ENCODE measurements at places on chromosomes 1 and 21.

DNA sequence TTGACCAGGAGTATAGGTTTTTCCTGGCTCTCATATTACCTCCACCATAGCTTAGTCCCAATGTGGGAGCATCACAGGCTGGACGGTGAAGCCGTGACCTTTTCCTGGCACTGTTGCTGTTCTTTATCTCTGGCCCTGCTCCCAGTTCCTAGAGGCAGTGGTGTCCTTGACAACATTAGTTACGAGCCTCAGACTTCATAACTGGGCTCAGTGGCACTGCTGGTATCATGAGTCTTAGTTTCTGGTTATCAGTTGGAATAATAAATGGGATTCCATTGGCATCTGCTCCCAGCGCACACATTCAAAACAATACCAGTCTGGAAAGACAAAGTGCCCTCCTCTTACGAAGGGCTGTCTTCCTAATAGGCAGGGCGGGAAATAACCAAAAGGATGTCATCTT lies 8.0 kb downstream of the RNPEP start:
- no peak for DNase-seq

- no peak for DNase-seq
Observed at GRCh38 chr1:177969109-177969508, 749 bp downstream of the SEC16B start.

- DNase-seq = peak; percentile 30
Observed at GRCh38 chr1:231385416-231385748, 36.7 kb downstream of the EGLN1 start.

- DNase-seq = no peak
Observed at GRCh38 chr1:94790246-94790645, 29.9 kb upstream of the SLC44A3 start.

DNA sequence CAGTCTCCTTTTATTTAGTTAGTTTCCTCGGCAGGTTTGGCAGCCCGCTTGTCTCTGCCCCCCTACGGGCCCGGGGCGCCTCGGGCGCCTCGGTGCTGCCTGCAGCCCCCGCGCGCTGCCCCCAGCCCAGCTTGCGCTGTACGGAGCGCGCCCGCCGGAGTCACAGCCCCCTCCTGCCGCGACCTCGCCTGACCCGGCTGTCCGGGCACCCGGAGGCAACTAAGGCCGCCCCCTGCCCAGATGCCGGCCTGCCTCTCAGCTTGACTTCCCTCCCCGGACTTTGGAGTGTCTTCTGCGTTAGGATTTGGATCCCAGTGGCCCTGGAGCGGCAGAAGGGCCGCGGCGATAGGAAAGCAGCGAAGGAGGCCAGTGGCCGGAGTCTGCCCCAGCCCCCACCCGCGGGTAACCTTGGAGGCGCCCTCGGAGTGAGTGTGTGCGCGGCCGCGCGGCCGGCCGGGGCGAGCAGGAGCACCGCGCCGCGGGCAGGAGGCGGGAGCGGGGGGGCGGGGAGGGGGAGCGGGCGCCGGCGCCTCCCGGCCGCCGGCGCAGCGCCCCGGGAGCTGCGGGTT lies 7.6 kb downstream of the CDKN2C start:
- peak; percentile 59 for DNase-seq

GRCh38 chr21:34333121-34333739 lies 30.6 kb upstream of the KCNE2 start:
- no peak for DNase-seq

GRCh38 chr21:44711327-44712202 lies at the start of gene TSPEAR:
TSPEAR (minus strand) TSS chr21:44711572; CDS start chr21:44711514, 58 bp downstream.
- no peak for DNase-seq

DNA sequence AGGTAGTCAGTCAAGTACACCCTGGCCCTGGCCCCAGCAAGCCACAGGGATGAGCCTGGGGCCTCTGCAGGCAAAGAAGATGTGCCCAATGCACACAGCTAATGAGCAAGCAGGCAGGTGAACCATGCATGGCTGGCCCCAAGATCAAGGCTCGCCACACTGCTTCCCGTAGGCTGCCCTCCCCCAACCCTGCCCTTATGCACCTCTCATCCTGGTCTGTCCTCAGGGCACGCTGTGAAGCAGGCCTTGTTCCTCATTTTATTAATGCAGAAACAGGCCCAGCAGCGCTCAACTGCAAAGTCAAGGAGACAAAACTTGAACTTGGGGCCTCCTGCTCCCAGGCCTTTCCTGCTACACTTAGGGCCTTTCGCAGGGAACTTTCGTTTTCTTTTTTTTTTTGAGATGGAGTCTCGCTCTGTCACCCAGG lies 35.6 kb upstream of the ID3 start:
- DNase-seq = no peak

- DNase-seq = no peak
Observed at GRCh38 chr1:216937491-216937890, 214.3 kb upstream of the ESRRG start.

- peak; percentile 26 for DNase-seq
Observed at GRCh38 chr1:151222130-151222529, 23.8 kb downstream of the PIP5K1A start.

- DNase-seq = no peak
Observed at GRCh38 chr1:66873111-66873510, 51.5 kb downstream of the DNAI4 start.

DNA sequence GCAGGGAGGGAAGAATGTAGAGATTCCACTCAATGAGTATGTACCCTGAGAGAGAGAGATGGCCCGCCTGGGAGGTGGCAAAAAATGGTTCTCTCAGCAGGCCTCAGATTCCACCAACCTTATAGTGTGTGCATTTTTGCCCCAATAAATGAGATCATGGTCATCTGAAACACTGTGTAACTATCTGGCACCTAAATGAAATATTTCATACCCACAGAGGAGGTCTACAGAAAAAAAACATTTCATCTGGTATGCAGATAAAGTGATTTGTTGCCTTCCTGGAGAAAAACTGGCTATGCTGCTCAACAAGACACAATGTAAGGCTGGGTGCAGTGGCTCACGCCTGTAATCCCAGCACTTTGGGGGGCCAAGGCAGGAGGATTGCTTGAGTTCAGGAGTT lies 4.9 kb downstream of the TMCO2 start:
- peak; percentile 28 for DNase-seq

DNA sequence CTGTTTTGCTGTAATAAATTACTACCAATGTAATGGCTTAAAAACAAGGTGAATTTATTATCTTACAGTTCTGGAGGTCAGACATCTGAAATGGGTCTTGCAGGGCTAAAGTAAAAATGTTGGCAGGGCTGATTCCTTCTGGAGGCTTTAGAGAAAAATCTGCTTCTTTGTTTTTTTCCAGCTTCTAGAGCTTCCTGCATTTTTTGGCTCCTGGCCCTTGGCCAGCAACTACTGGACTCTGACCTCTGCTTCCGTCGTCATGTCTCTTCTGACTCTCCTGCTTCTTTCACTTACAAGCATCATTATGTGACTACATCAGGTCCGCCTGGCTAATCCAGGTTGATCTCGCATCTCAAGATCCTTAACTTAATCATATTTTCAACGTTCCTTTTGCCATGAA lies 350.9 kb downstream of the S1PR1 start:
- peak; percentile 14 for DNase-seq

DNA sequence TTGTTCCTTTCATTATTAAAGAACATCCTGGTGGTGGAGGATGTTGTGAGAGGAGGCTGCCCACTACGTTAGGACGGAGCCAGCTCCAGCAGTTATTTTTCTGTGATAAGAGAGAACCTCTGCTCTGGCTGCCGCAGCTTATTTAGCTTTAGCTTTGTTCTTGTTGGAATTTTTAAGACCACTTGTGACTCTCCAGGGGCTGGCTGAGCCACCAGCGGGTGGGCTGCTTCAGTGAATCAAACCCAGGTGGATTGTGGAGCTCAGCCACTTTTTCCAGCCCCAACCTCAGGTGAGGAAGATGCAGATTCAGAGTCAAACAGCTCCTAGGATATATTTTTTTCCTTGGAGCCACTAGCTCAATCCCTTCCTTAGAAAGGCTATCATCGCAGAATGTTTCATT lies 83.1 kb upstream of the CTTNBP2NL start:
- DNase-seq = no peak

- no peak for DNase-seq
Observed at GRCh38 chr1:181777812-181778211, 283.7 kb downstream of the ZNF648 start.

GRCh38 chr1:192713921-192714320 lies 78.0 kb downstream of the RGS13 start:
- DNase-seq = no peak

DNA sequence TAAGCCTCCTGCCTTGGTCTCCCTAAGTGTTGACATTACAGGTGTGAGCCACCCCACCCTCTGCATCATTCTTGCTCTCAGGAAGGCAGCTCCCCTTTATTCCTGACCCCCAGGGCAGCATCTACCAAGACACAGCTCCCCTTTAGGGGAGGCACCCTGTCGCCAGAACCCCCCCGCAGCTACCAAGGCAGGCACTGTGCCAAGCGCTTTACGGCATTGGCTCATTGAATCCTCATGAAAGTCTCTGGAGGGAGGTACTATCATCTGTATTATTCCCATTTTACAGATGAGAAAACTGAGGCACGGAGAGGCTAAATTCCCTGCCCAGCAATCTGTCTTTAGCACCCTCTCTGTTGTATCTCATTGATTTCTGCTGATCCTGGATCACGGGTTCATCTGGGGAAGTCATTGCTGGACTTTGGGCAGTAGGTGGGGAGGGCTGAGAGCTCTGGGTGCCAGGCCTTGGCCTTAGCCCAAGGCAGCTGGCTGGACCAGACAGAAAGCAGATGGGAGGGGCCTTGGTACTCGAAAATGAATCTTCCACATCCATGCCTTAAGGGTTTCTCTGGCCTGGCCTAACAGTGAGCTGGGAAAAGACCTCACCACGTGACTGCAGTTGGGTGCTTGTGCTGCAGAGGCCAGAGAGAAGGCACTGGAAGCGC lies 5.9 kb downstream of the PLOD1 start:
- no peak for DNase-seq

GRCh38 chr1:207499573-207499972 lies 3.6 kb downstream of the CR1 start:
- peak; percentile 8 for DNase-seq

- DNase-seq = no peak
Observed at GRCh38 chr1:149929856-149930255, 2.3 kb upstream of the SF3B4 start.

- peak; percentile 22 for DNase-seq
Observed at GRCh38 chr1:185373813-185374529, 56.9 kb upstream of the IVNS1ABP start.

DNA sequence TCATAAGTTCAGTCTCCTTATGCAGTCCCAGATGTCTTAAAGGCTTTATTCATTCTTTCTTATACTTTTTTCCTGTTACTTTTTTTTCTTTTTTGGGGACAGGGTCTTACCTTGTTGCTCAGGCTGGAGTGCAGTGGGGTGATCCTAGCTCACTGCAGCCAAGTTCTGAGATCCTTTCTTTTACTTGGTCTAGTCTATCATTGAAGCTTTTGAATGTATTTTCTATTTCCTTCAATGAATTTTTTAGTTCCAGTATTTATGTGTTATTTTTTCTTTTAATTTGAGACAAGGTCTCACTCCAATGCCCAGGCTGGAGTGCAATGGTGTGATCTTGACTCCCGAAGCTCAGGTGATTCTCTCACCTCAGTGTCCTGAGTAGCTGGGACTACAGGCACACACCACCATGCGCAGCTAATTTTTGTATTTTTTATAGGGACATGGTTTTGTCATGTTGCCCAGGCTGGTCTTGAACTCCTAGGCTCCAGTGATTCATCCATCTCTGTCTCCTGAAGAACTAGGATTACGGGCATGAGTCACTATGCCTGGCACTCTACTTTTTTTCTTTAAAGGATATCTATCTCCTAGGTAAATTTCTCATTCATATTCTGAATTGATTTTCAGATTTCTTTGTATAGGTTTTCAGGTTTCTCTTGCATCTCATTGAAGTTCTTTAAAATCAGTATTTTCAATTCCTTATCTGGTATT lies 26.1 kb upstream of the GTF2B start:
- DNase-seq = peak; percentile 8

DNA sequence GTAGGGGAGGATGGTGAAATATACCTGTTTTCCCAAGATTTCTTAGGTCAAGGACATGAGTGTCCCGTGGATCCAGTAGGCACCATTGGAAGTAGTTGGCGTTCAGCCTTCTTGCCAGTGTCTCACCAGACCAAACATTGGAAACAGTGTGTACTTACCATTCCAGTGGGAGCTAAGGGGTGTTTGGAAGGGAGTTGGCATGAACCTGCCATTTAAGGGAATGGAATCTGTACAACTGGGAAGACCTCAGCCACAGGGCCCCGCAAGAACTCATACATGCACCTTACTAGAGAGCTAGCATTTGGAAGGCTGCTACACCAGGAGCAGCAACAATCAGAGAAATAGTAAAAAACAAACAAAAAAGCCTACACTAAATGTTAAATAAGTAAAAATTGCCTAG lies 12.7 kb downstream of the ATP5PF start:
- DNase-seq = no peak

DNA sequence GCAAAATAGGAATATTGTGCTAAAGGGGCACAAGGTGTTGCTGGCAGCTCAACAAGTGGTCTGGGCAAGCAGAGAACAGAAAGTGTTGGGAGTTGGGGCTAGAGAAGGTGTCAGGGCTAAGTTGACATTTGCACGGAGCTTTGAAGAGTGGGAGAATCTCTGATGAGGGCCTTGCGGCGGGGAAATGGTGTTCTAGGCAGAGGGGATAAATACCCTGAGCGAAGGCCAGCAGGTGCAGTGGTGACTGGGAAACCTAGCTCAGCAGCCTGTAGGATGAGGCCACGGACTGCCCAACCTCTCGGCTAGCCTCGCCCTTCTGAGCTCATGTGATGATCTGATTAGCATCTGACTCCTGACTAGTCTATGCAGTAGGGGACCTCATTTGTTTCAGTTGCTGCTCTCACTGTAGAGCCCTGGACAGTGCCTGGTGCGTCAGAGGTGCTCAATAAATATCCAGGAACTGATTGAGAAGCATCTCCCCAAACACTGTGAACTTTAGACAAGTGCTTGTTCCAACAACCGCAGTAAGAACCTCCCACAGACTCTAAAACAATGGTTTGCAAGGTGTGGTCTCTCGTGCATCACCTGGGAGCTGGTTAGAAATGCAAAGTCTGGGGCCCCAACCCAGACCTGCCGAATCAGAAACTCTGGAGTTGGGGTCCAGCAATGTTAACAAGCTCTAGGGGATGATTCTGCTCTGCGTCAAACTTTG lies 1.0 kb upstream of the FOXO6 start:
- DNase-seq = peak; percentile 22

DNA sequence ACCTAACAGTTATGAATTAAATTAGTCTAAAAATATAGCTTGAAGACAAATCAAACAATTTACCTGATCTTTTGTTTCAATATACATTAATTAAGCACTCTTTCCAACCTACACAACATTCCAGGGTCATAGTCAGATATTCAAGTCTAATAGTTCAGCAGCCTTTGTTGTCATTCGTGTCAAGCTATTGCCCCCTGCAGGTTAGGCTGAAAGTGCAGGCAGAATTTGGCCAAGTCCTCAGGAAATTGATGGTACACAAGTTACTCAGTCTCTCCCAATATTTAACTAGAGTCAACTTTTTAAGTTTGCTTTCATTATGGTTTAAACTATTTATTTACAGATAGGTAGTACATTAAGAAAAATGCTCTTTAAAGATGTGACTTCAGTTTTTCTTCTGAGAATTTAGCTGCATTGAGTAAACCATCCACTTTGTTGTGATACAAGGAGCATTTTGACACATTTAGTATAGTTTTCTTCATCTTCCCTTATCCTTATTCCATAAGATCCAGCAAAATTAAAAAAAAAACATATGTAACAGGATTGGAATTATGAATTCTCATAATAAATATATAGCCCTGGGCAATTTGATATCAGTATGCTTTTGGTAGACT lies 130.3 kb upstream of the DPYD start:
- peak; percentile 33 for DNase-seq
